ENCODE measurements at places on chromosomes 11 and 22.

DNA sequence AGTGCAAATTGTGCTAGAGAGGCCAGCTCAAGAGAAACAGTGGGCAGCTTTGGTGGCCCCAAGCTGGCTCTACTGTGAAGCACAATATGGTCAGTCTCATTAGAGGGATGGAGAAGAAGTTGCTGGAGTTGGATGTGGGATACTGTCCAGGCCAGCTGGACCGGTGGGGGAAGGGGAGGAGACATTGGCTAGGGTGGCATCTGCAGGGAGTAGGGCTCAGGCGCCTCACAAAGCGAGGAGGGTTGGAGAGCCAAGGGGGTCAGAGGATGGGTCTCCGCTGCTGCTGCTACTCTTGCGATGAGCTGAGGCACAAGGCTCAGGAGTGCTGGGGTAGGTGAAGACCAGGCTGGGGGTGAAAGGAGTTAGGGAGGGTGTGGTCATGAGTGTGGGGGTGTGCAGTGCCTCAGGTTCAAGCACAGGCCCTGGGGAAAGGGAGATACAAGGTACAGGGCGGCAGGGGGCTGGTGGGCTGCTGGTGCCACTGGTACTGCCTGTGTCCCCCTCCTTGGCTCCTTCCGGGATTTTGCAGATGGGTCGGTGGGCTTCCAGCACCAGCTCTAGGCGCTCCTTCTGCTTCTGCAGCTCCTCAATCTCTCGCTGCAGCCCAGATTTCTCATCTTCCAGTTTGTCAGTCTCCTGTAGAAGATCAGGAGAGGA, 2.3 kb downstream of the CCDC85B start:
- no peak for DNase-seq

GRCh38 chr22:28442264-28442710, 237.4 kb downstream of the TTC28 start:
- peak; percentile 67 for DNase-seq

DNA sequence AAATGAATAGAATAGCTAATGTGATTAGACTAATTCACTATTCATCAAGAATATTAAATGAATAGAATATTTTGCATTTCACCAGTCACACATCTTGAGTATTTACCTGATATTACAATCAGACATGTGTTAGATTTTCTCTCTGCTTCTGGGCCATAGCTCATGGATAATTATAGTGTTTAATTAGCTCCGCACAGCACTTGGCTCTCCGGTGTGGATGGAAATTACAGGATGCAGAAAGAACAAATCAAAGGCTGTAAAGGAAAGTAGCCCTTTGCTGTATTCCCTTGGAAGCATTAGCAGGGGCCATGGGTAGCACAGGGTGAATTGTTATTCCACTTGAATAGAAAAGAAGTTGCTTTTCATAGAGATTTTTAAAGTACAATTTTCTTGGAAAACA, 320.3 kb upstream of the SORL1-AS1 start:
- no peak for DNase-seq

GRCh38 chr11:121059605-121060004, 35.7 kb downstream of the TBCEL start:
- no peak for DNase-seq

- no peak for DNase-seq
Observed at GRCh38 chr11:59615120-59615636, 396 bp downstream of the OSBP start.

GRCh38 chr11:21554284-21554683, 638.6 kb upstream of the ANO5 start:
- DNase-seq = no peak

DNA sequence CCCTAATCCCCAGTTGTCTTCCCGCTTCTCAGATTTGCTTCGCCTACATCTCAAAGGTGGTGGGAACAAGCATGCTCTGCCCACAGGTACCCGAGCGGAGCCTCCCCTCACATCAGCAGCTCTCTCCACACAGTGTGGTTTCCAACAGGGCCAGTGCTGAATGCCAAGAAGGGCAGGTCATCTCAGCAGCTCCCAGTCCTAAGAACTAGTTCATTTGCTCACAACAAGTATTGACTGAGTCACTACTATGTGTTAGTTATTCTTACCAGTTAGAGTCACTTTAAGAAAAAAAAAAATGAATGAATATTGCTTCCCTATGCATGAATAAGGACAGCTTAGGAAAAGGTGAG, 66.2 kb downstream of the THAP12 start:
- no peak for DNase-seq

DNA sequence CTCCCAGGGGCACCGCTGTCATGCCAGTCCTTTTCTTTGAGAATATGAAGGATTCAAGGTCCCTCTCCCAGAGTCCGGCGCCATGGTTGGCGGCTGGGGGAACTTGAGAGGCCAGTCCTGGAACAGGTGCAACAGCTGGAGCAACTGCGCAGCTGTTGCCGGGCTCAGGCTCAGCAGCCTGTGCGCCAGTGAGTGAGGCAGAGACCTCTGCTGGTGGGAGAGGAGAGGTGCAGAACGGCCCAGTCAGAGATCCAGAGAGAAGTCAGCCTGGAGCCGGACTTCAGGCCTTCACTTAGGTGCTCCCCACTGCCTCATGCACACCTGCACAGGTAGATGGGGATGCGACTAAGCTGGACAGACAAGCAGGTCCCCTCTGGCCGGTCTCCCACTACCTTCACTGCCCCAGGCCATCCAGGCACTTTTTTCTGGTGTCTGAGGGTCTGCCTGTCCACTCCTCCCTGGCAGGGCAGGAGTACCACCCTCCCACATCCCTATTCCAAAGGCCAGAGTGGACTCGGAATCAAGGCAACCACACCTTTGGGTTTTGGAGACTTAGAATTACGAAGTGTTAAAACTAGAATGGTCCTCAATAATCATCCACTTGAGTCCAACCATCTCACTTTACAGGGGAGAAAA, 4.6 kb downstream of the CHRDL2 start:
- no peak for DNase-seq

GRCh38 chr11:11400635-11401232, 47.7 kb upstream of the CSNK2A3 start:
- DNase-seq = no peak

DNA sequence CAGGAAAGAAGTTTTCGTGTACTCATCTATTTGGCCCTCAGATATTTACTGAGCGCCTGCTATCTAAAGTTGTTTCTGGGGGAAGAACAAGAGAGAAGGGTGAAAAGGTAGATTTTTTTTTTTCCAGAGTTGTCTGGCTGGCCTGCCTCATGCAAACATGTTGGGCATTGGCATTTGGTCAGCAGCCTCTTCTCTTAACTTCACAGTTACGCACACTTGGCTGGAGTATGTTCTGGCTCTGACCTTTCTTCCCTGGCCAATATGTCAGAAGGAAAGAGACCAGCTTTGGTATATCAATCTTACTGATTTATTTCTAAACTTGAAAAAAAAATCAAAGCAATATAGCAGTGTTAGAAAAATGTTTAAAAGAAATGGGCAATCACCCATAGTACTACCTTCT, 54.2 kb upstream of the GRAMD1B start:
- DNase-seq = no peak

GRCh38 chr11:49851971-49852389, 100.2 kb upstream of the OR4C13 start:
- DNase-seq = no peak

DNA sequence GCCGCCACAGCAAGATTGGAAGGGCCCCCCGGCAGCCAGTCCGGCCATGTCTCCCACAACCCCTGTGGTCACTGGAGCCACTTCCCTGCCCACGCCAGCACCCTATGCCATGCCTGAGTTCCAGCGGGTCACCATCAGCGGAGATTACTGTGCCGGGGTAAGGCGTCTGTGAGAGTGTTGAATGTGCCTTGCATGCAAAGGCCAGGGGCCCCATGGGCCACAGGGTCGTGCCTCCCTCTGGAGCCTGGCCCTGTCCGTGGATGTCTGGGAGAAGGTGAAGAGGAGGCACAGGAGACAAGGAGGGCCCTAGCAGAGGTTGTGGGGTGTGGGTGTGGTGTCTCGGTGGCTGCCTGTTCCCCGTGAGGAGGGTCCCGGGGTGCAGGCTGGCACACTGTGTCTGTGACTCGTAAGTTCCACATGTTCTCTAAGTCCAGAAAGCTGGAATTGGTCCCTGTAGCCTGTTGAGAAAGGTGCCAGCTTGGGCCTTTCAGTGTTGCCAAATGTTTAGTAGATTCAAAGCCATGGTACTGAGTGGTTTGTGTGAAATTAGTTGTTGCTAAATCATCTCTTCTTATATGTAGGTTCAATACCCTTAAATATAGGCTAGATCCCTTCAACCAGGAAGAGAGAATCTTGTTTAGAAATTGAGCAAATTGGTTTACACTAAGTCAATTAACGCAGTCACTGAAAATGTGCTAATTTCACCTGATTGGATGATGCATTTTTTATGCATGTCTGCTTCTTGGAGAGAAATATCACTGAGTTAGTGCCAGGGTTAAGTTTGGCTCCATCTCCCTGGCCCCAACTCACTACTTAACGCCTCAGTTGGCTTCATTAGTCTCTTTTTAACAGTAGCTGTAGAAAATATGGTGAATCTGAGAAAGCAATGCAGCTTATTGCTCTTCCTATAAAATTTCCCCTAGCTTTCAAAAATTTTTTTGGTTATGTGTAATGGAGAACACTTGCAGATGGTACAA, 23.8 kb downstream of the AMPD3 start:
- no peak for DNase-seq

- DNase-seq = no peak
Observed at GRCh38 chr11:134665571-134666270, 253.7 kb upstream of the B3GAT1 start.

GRCh38 chr11:70568035-70568813, 169.9 kb downstream of the CTTN start:
- DNase-seq = no peak

DNA sequence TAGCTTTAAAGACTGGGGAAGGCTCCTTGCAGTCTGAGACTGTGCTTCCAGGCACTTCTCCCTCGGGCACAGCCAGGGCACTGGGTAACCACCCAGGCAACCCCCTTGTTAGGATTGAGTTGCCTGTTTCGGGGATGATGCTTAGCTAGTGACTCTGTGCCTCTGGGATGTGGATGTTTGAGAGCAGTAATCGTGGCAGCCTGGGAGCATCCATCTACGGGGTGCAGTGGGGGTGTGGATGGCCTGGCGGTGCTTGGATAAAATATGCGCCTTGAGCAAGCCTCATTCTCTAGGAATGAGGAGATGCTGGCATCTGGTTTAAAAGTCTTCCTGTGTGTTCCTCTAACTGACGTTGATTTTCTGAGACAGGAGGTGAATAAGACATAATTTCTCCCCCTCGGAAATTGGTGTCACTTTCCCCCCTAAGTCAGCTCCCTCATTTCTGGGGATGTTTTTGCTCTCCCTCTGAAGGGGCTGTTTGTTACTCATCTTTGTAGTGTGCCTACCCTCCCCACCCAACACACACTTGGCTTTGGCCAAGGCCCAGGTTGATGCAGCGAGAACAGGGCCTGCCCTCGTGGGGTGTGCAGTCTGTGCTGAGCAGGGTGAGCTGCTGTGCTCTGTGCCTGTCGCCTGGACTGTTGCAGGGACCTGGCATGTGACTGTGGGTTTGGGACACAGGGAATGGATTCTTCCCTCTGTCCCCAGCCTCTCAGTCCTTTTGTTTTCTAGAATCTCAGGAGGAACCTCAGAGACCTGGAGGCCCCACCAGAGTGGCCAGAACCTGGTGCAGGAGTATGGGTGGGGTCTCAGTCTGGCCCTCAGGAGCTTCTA, 2.0 kb downstream of the GNAZ start:
- DNase-seq = no peak

- DNase-seq = no peak
Observed at GRCh38 chr11:96338910-96339705, 3.9 kb downstream of the MAML2 start.

GRCh38 chr11:125299821-125300220, 135.3 kb downstream of the PKNOX2 start:
- DNase-seq = no peak

DNA sequence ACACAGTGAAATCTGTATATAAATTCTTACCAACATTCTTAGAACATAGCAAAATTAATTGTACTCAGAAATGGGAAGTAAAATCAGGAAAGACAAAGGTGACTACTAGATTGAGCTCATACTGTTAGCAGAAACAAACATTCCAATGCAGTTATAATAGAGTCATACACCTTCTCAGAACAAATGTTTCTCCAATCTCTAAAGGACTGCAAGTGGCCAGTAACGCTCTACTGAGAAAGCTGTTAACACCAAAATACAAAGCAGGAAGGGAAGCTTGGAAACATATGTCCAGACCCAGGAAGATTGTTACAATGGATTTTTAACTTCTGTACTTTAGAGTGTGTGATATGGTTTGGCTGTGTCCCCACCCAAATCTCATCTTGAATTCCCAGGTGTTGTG, 341.5 kb downstream of the LARGE1 start:
- no peak for DNase-seq

- no peak for DNase-seq
Observed at GRCh38 chr11:110147962-110148709, 54.9 kb downstream of the ZC3H12C start.

- no peak for DNase-seq
Observed at GRCh38 chr22:36144886-36145541, 15.5 kb downstream of the APOL3 start.

DNA sequence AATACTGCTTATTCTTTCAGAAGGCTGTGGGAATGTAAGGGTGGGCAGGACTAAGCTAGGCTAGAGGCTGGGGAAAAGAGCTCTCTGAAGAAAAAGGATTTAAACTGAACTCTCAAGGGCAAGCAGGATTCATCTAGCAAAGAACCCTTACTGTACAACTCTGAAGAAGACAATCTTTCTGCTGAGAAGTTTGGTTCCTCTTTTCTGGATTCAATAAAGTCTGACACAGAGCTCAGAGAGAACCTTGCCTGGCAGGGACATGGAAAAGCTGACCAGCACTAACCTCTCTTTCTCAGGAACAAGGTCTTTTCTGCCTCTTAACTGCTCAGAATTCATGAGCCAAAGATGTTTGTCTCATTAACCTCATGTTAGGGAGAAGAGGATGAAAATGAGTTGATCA, 388.4 kb upstream of the DDI1 start:
- DNase-seq = no peak

DNA sequence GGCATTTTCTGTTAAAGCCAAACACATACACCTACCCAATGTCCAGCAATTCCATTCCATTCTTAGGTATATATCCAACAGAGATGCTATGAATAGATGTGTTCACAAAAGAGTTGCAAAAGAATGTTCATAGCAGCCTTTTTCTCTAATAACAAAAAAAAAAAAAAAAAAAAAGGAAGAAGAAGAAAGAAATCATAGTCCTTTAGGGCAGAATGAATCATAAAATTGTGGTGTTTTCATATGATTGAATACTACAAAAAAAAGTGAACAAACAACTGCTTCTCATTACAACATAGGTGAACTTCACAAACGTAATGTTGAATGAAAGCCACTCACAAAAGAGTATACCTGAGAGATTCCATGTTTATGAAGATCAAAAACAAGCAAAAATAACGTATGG, 66.8 kb upstream of the GRK3 start:
- no peak for DNase-seq

GRCh38 chr11:32829157-32829679, 509 bp upstream of the PRRG4 start:
- DNase-seq = peak; percentile 27

Data from right renal cortex interstitium (tissue), 3 donors.